ENCODE measurements at places on chromosomes 1 and 21. TPM values are rescaled to one million over a fixed set of nuclear protein-coding genes. Genes with fewer than 3 reads are reported as not detected.

GRCh38 chr1:16195518-16195905 lies 16.9 kb downstream of the ARHGEF19 start:
- no peak for DNase-seq

GRCh38 chr1:180920702-180921101 lies 8.0 kb downstream of the KIAA1614 start:
- DNase-seq: no peak

Gene ZYG11A
- total RNA-seq: 2.0 TPM

DNA sequence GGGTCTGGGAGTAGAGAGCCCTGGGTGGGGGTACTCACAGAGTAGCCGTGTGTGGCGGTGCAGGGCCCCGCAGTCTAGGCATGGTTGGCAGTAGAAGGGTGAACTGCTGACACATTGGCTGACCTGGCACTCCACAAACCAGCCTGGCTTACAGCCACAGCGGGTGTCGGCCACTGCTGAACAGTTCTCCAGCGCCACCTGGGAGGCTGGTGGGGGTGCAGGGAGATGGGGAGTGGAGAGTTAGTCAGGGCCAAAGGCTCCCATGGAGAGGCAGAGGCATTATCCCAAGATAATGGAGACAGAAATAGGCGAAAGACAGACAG lies 1.5 kb downstream of the TNFRSF25 start:
- no peak for DNase-seq

DNA sequence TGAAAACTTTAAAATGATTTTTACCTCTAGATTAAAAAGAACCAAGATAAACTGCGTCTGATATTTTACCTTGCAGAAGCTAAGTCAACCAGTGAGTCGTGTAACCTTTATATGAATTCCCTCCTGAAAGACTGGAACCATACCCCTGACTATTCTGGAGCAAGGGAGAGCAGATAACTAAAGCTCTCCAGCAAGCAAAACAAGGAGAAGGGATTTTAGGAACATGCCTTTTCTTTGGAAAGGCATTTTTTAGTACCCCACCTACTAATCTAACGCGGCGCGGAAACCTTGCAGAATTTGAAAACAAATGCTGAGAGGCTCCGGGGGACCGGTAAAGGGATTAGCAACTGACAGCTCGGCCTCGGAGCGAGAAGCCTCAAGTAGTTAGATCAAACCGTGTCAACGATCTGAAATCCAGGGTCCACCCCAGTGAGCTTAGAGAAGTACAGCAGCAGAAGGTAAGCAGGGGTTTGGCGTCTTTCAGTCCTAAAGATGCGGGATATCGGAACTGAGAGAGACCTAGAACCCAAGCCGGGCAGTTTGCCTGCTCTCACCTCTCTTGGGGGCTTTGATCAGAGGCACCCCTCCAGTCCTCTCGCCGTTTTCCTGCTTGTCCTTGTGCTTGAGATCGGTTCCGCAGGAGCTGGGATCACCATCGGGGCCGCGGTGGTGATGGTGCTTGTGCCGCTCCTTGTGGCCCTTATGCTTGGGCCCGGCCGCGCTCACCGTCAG lies 954 bp downstream of the RSBN1 start:
- peak; percentile 22 for DNase-seq

Gene DVL1
- total RNA-seq: 27.5 TPM

DNA sequence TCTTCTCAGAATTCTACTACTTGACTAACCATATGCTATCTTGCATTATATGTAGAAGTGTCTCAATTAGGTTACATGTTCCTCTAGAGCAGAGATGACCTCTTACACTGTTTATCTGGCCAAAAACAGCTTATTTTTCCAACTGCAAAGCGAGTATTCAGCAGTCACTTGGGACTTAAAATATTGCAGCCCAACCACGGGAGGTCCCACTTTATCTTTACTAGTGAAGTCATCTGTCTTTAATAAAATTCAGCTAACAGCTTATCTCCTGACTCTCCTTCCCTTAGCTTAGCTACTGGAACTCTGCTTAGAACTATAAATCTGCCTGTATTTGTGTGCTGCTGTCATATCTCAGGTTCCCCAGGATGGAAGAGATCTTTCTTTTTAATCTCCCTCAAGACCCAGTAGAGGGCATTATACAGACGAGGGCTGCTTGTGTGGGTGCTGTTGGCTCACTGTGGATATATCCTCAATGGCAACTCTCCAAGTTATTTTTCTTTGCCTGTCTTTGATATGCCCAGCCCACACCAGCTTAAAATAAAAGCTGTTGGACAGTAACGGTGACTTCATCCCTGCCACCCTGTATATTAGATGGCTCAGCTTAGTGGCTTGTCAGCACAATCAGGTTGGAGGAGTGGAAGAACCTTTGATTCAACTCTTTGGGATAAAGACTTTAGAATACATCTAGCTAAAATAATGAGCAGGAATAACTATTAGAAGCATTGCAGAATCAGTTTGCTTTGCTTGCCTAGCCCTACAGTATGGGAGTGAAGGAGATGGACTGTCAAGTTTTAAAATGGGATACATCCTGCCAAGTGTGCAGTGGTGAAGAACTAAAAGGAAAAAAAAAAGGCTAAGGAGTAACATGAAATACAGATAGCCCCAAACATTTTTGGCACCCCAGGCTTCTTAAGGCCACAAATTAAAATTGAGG lies 9.6 kb downstream of the ENSA start:
- DNase-seq: peak; percentile 80

Gene PTPN7
- total RNA-seq: not detected

Gene ZNF691
- total RNA-seq: 15.3 TPM

Gene TMCO1
- total RNA-seq: 121 TPM

DNA sequence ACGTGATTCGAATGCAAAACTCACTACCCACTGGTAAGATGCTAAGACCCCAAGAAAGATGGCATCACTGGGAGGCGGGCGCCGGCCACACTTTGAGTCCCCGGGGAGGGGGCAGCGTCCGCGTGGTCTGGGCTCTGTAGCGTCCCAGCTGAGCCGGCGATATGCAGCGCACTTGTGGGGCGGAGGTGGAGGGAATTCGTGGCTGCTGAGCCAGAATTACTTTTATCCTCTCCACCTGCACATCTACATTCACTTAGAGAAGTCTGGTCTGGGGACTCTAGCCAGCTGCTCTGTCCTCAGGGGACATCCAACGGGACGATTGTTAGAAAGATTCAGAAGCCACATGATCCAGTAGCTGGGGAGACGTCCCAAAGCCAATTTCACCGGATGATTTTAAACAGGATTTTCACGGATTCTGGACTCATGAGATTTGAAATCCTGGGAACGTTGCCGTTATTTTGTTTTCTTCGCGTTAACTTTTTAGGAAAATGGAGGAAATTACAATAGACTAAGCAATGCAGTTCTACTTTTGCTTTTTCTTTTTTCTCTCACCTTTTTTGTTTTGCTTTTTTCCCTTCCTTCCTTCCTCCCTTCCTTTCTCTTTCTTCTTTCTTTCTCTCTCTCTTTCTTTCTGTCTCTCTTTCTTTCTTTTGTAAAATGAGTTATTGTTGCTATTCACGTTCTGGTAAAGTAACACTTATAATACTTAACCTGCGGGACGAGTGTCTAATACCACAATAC lies 1.3 kb downstream of the JAM2 start:
- no peak for DNase-seq

- DNase-seq: no peak
Observed at GRCh38 chr1:10906866-10907519, 105.5 kb upstream of the TARDBP start.

DNA sequence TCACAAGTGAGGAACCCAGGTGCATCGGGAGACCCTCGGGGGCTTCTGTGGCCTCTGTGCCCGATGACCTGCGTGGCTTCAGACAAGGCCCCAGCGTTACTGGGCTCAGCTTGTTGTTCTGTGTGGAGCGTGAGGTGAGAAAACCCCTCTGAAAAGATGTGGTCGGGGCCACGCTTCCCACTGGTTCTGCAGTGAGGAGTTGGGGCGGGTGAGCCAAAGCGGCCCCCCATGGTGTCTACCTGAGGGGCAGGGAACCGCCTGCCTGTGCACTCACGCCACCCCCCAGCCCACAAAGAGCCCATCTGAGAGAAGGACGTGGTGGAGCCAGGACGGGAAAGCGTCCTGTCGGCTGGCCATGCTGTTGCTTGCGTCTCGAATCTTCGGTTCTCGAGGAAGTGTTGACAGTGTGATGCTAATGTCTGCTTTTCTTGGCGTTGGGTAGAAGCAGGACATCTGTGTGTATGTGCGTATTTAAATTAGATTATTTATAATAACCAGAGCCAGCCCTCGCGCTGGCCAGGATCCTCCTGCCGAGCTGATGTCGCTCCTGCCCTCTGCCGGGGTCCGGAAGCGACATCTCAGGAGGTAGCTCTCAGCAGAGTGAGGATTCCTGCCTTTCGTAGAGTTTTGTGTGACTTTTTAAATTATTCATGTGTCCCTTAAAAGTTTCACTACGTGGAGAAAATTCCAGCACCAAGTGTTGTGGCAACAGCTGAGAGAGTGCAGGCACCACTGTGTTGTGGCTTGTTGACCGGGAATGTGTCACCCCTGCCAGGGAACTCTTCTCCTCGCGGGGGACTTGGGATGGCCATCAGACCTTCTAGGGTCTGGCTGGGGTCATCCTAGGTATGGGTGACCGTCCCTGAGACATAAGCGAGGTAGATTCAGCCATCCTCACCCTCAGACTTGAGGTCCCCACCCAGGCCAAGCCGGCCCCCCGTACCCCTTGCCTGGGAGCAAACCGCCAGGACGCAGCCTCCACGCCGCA lies 15.3 kb downstream of the TMEM201 start:
- peak; percentile 30 for DNase-seq

Gene ALX3
- not detected for total RNA-seq

Data from IMR-90 (cell line).